Endodermal cell (in vitro differentiated cells): ENCODE measurements at places on chromosomes 1 and 21. TPM values are rescaled to one million over a fixed set of nuclear protein-coding genes. Genes with fewer than 3 reads are reported as not detected.

- no peak overlapping the region for H3K4me3 ChIP-seq
- H3K27me3 ChIP-seq: peaks cover 92% of the 10 kb centered on the region
- H3K27ac ChIP-seq: peak overlapping the region; percentile 34
- DNase-seq: peak; percentile 66
- peaks cover 7% of the 10 kb centered on the region for H3K4me1 ChIP-seq
Observed at GRCh38 chr1:18646091-18646785, 15.6 kb downstream of the PAX7 start.

- no peak overlapping the region for H3K4me3 ChIP-seq
- no peaks in the 10 kb centered on the region for H3K4me1 ChIP-seq
- peaks cover 15% of the 10 kb centered on the region for H3K27me3 ChIP-seq
- DNase-seq: no peak
- no peaks in the 10 kb centered on the region for H3K36me3 ChIP-seq
Observed at GRCh38 chr1:159791461-159791860, 10.7 kb downstream of the DUSP23 start.

DNA sequence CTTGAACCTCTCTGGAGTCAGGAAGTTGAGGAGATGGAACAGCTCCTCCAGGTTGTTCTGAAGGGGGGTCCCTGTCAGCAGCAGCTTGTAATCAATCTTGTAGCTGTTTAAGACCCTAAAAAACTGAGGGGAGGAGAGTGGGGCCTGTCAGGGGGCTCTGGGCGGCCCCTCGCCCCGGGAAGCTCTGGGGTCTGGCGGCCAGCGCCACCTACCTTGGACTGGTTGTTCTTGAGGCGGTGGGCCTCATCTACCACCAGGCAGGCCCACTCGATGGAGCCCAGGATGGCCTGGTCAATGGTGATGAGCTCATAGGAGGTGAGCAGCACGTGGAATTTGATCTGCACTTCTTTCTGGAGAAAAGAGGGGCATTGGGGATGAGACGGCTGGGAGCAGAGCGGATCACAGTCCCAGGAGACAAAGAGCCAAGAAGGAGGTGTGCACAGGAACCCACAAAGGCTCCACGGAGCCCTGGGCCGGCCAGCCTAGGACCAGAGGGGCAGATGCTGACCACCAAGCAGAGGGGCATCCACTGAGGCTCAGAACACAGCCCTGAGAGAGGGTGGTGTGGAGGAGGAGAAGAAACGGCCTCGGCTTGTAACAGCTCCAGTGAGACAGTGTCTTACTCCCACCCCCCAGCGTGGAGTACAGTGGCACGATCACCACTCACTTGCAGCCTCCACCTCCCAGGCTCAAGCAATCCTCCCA, 43.5 kb downstream of the CHD5 start:
- no peak for DNase-seq
- H3K4me3 ChIP-seq: no peak overlapping the region
- H3K27me3 ChIP-seq: no peaks in the 10 kb centered on the region
- no peaks in the 10 kb centered on the region for H3K4me1 ChIP-seq
- no peak overlapping the region for H3K27ac ChIP-seq

- H3K27ac ChIP-seq: no peak overlapping the region
- no peaks in the 10 kb centered on the region for H3K4me1 ChIP-seq
- H3K27me3 ChIP-seq: no peaks in the 10 kb centered on the region
- H3K4me3 ChIP-seq: peak overlapping the region; percentile 78
- H3K36me3 ChIP-seq: peaks cover 34% of the 10 kb centered on the region
- DNase-seq: peak; percentile 91
Observed at GRCh38 chr1:7783178-7783711, 846 bp upstream of the PER3 start.

GRCh38 chr1:147077936-147078605, 94.2 kb downstream of the PRKAB2 start:
- no peaks in the 10 kb centered on the region for H3K4me1 ChIP-seq
- H3K27me3 ChIP-seq: peaks cover 100% of the 10 kb centered on the region
- peak overlapping the region; percentile 56 for H3K4me3 ChIP-seq
- H3K36me3 ChIP-seq: no peaks in the 10 kb centered on the region
- no peak overlapping the region for H3K27ac ChIP-seq

GRCh38 chr21:39984286-39984991, 117.2 kb downstream of the PCP4 start:
- H3K27ac ChIP-seq: no peak overlapping the region
- no peaks in the 10 kb centered on the region for H3K4me1 ChIP-seq
- H3K27me3 ChIP-seq: no peaks in the 10 kb centered on the region
- no peaks in the 10 kb centered on the region for H3K36me3 ChIP-seq

DNA sequence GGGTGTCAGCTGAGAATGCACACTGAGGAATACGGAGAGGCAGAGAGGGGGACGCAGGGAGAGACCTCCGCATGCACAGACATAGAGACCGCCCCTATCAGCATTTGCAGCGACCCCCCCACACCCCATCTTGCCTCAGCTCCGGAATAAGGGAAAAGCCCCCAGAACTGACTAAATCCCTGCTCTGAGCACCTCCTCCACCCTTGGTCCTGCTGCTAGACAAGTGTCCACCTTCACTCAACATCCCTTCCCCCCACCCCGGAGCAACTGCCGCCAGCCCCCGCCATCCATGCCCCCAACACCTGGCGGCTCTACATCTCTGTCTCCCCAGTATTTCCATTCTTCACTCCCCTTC, 769 bp downstream of the SV2A start:
- H3K27me3 ChIP-seq: no peaks in the 10 kb centered on the region
- peaks cover 10% of the 10 kb centered on the region for H3K4me1 ChIP-seq
- peak overlapping the region; percentile 92 for H3K4me3 ChIP-seq
- H3K36me3 ChIP-seq: no peaks in the 10 kb centered on the region
- H3K27ac ChIP-seq: no peak overlapping the region
- DNase-seq: no peak

GRCh38 chr1:239125893-239126292, 260.5 kb upstream of the CHRM3 start:
- no peak overlapping the region for H3K27ac ChIP-seq
- H3K36me3 ChIP-seq: no peaks in the 10 kb centered on the region
- no peak for DNase-seq
- no peaks in the 10 kb centered on the region for H3K27me3 ChIP-seq
- H3K4me1 ChIP-seq: no peaks in the 10 kb centered on the region
- H3K4me3 ChIP-seq: no peak overlapping the region

DNA sequence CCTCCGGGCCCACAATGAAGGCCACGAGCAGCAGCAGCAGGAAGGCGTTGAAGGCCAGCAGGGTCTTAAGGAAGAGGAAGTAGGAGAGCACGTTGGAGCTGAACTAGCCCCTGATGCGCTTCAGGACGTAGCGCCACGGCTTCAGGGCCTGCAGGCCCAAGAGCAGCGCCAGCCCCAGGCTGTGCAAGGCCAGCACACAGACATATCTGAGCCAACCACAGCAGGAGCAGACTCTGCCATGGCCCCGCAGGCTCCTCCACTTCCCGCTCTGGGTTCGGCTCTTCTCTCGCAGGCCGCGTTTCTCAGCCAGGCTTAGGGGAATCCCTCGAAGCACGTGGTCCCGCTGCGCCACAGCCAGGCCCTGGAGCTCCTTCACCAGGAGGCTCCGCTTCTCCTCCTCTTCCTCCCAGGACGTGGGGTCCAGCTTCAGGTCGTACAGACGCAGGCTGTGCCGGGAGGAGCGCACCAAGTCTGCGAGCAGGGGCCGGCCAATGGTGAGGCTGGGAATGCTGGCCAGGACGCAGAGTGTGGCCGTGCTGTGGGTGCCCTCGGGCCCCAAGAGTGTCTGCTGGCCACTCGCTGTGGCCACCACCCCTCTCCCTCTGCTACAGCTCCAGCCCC, 41.7 kb downstream of the ZNF691 start:
- DNase-seq: peak; percentile 45
- no peaks in the 10 kb centered on the region for H3K27me3 ChIP-seq
- no peaks in the 10 kb centered on the region for H3K4me1 ChIP-seq
- no peak overlapping the region for H3K4me3 ChIP-seq
- H3K27ac ChIP-seq: no peak overlapping the region

DNA sequence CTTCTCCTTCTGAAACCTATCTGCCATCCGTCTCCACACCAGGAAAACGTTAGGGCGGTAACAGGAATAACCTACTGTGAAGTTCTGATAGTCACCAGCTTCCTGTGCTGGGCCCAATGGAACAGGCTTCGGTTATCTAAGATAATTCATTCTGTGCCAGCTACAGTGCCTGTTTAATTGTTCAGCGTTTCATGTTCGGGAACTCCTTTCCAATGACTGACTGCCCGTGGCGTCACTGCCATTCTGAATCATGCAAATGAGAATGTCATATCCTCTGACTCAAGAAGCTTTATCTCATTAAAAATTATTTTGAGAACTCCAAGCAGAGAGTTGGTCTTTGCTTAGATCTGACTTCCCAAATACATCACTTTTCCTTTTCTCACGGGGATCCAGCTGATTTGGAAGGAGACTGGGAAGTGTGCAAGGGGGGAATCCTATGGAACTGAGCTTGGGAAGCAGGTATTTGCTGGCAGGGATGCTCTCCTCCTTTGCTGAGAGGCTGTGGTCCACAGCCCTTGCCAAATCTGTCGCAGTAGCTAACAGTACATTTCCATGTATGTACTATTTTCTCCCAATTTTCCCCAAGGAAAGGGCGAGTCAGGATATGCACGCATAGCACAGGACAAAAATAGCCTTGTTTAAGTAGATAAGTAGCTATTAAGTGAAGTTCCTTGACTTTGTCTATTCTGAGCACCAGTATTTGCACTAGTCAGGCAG, 358.7 kb downstream of the LTN1 start:
- H3K4me1 ChIP-seq: no peaks in the 10 kb centered on the region
- no peak overlapping the region for H3K4me3 ChIP-seq
- H3K27me3 ChIP-seq: no peaks in the 10 kb centered on the region
- H3K27ac ChIP-seq: no peak overlapping the region

DNA sequence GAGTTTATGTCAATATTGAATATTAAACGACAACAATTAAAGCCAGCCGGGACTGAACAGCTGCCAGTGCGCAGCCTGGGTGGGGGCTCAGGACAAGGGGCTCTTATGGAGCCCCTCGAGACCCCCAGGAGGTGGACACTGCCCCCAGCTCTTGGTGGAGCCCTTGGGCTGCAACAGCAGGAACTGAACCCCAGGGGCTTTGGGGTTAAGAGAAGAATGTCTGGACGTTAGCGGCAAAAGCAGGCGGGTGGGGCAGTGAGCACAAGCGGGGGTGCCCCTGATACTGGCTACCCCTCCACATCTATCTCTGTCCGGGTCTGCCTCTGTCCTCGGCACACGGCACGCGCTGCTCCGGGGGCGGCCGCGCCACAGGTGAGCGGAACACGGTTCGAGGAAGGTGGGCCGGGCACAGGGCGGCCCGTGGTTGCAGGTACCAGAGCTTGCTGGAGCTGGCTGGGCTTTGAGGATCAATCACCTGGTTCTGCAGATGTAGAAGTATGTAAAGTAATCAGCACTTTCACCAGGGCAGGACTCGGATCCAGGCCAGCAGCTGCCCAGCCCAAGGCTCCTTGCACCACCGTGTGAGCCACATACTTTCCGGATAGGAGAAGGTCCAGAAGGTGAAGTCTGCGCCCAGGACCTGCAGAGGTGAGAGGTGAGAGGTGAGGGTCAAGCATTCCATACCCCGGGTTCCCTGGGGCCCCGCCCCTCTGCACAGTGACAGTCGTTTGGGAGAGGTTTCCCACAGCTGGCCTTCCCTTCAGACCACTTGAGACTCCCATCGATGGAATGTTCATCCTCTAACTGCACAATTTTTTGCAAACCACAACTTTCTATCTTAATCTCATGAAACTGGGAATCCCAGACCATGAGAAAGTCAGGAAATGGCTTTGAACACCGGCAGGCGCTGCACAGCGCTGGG, 12.4 kb upstream of the POFUT2 start:
- peaks cover 3% of the 10 kb centered on the region for H3K4me1 ChIP-seq
- H3K27me3 ChIP-seq: no peaks in the 10 kb centered on the region
- H3K4me3 ChIP-seq: no peak overlapping the region
- H3K36me3 ChIP-seq: peaks cover 8% of the 10 kb centered on the region
- DNase-seq: peak; percentile 48

DNA sequence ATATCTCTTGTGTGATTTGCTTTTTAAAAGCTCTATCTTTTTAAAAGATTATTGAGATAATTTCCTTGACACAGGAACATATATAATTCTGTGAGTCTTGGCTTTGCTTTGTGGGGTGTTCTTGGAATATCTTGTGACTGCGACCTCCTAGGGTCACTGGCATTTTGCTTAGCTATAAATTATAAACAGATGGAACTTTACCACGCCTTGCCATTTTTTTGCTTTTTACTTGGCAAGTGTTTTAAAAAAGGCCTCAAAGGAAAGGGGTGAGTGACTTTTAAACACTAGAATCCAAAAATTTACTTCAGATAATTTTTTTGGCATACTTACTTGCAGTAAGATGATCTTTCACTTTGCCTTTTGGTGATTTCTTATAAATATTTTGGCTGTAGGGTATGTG, 43.6 kb downstream of the ALG6 start:
- no peaks in the 10 kb centered on the region for H3K4me1 ChIP-seq
- H3K27ac ChIP-seq: no peak overlapping the region
- peaks cover 3% of the 10 kb centered on the region for H3K36me3 ChIP-seq
- no peak overlapping the region for H3K4me3 ChIP-seq
- H3K27me3 ChIP-seq: no peaks in the 10 kb centered on the region

- no peak overlapping the region for H3K4me3 ChIP-seq
- peak overlapping the region; percentile 86 for H3K27ac ChIP-seq
- no peaks in the 10 kb centered on the region for H3K27me3 ChIP-seq
- H3K36me3 ChIP-seq: peaks cover 74% of the 10 kb centered on the region
Observed at GRCh38 chr1:36350659-36351226, 27.3 kb upstream of the EVA1B start.

DNA sequence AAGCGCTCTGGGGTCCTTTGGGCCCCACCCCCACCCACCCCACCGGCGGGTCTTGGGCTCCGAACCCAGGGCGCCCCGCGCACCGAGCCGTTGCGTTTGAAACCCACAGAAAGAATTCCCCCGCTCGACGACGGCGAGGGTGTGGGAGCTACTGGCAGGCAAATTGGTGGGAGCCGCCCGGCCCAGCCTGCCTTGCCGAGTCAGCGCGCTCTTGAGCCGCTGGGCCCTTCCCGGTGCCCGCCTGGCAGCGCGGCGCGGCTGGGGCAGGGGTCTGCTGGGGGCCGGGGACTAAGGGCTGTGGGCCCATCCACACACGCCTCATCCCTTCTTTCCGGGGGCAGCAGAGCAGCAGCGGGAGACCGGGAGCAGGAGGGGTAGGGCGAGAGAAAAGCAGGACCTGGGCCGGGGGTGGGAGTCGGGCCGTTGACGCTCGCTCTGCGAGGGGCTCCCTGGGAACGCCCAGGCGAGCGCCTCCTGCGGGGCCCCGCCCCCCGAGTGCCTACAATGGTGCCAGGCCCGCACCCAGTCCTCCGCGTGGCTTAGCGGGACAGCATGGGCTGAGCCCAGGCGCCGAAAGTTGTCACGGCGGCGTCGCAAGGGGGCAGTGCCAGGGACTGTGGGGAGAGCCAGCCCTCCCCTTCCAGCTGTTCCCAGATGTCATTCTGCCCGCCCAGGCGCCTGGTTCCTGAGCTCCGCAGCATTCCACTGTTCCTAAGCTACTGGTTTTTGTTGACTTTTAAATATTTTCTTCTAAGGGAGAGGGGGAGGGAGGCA, at the start of gene C1orf94:
Gene C1orf94 (plus strand): TSS at position 78 of the 774 bp plus-strand sequence. CDS start 883 bp downstream, outside the sequence.
- DNase-seq: peak; percentile 77
- peaks cover 50% of the 10 kb centered on the region for H3K27me3 ChIP-seq
- no peak within 1 kb of the TSS for H3K4me3 ChIP-seq
- no peaks in the 10 kb centered on the region for H3K36me3 ChIP-seq
- no peak within 1 kb of the TSS for H3K27ac ChIP-seq
- no peaks in the 10 kb centered on the region for H3K4me1 ChIP-seq

The CA6 gene
- not detected in 2 replicates for total RNA-seq

The TRIM67 gene
- total RNA-seq: 0.04 and 0.05 TPM in 2 replicates

The FMN2 gene
- total RNA-seq: 20.6 and 26.9 TPM in 2 replicates

The S100A16 gene
- 149 to 194 TPM (median 161 TPM) in 3 replicates for total RNA-seq

The C1orf167 gene
- total RNA-seq: 1.1 to 1.4 TPM (median 1.4 TPM) in 3 replicates

The UBE2U gene
- not detected in 2 replicates for total RNA-seq

The LCE6A gene
- not detected in 2 replicates for total RNA-seq

The OR2L3 gene
- total RNA-seq: not detected in 3 replicates

The TTC22 gene
- total RNA-seq: 0.27 to 0.61 TPM (median 0.44 TPM) in 3 replicates

The F13B gene
- not detected in 3 replicates for total RNA-seq

The GJA4 gene
- 6.9 and 9.0 TPM in 2 replicates for total RNA-seq

The EFNA1 gene
- 5.0 to 23.5 TPM (median 5.1 TPM) in 3 replicates for total RNA-seq

The SPTA1 gene
- total RNA-seq: not detected in 2 replicates

The B4GALT2 gene
- 51.7 and 62.7 TPM in 2 replicates for total RNA-seq

The C1orf53 gene
- total RNA-seq: 1.7 to 3.8 TPM (median 1.7 TPM) in 3 replicates

The PADI1 gene
- total RNA-seq: 0.13 TPM in 1 of 2 replicates, not detected in the other
